ENCODE measurements at places on chromosomes 1 and 21.

- no peak for DNase-seq
Observed at GRCh38 chr1:205356440-205357139, at the start of gene KLHDC8A. TSS of gene KLHDC8A (minus strand) at chr1:205356922. CDS start at chr1:205343604, 13,318 bp downstream.

- DNase-seq: peak; percentile 43
Observed at GRCh38 chr1:28737307-28738132, 780 bp downstream of the YTHDF2 start.

- no peak for DNase-seq
Observed at GRCh38 chr1:202203238-202204039, 9.8 kb downstream of the LGR6 start.

DNA sequence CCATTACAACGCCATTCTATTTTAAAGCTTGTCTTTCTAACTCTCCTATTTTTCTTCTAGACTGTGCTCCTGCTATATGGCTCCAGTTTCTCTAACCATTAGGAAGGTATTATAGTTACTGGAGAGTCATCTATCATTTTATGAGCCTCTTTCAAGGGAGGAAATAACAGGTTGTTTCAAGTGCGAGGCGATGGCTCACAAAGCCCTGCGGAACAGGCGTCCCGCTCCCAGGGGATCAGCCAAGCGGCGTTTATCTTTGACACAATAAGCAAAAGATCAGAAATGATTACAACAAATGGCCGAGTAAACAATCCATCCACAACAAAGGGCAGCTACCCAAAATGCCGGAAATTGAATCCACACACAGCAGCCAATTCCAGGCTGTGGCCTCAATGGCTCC lies 249.5 kb upstream of the POU3F1 start:
- DNase-seq: no peak

DNA sequence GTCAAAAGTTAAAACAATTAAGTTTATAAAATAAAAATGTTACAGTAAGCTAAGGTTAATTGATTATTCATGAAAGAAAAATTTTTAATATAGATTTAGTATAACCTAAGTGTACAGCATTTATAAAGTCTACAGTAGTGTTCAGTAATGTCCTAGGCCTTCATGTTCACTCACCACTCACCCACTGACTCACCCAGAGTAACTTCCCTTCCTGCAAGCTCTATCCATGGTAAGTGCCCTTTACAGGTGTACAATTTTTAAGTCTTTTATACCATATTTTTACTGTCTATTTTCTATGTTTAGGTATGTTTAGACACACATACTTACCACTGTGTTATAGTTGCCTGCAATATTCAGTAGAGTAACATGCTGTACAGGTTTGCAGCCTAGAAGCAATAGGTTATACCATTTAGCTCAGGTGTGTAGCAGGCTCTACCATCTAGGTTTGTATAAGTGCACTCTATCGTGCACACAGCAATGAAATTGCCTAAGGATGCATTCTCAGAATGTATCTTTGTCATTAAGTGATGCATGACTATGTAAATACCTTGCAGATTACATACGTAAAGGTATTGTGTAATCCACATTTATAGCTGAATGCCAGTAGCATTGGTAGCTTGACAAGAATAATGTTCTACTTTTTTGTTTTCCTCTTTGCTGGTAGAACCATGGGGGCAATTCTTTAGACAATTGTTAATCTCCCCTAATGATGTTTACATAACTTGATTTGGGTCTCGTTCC lies 35.7 kb upstream of the GPR88 start:
- DNase-seq: no peak

- peak; percentile 31 for DNase-seq
Observed at GRCh38 chr1:160400223-160400645, at the start of gene VANGL2. TSS of gene VANGL2 (plus strand) at chr1:160400564. CDS start at chr1:160415838, 15,274 bp downstream.

DNA sequence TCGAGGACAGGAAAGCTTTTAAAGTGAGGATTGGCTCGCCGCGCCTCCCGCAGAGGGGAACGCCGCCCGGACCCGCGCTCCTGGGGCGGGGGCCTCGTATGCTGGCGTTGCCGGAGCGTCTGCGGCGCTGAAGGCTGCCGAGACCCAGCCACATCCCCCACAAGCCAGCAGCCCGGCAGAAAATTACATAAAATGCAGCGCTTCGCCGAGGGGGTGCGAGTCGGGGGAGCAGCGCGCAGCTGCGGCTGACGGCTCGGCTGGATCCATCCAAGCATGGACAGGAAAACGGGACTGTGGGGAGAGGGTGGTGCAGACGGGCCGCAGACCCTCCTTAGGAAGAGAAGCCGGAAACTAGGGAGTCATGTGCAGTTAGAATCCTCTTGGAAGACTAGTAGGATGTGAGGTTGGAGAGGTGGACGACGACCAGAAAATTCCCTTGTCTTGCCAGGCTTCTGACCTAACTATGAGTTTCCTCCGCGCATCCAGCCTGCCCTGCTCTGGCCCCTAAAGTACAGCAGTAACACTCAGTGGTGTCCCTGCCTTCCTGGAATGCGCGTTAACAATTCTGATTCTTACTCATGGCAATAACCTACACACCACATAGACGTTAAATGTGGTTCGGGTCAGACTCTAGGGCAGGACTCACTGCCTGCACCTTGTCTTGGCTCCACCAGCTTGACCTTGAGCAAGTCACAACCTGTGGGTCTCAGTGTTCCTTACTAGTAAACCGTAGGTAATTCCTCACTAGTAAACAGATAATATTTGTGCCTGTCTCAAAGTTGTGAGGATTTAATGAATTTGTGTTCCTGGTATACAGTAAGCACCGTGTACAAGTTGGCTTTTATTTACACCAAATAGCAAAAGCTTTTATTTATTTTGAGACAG lies 953 bp upstream of the BRWD1 start:
- DNase-seq: peak; percentile 68

DNA sequence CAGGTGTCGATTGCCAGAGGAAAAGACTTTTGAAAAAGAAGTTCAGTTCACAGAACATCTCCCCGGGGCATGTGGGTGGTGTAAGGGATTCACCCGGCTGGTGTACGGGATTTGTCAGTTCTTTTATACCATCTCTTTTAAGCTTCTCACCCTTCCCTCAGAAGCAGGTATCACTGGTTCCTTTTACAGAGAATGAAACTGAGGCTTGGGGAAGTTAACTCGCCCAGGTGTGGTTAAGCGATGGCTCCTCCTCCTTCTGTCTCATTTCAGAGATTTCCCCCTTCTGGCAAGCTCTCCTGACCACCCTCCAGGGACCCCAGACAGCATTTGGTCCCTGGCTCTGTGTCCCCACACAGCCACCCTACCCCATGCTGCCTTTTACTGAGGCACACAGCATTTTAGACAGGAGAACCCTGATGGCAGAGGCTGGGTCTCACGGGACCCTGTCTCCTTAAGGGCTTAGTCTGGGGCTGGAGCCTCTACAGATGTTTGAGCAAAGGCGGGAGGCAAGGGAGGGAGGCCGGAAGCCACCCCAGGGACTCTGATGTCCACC lies 2.8 kb upstream of the ECE1 start:
- peak; percentile 86 for DNase-seq

DNA sequence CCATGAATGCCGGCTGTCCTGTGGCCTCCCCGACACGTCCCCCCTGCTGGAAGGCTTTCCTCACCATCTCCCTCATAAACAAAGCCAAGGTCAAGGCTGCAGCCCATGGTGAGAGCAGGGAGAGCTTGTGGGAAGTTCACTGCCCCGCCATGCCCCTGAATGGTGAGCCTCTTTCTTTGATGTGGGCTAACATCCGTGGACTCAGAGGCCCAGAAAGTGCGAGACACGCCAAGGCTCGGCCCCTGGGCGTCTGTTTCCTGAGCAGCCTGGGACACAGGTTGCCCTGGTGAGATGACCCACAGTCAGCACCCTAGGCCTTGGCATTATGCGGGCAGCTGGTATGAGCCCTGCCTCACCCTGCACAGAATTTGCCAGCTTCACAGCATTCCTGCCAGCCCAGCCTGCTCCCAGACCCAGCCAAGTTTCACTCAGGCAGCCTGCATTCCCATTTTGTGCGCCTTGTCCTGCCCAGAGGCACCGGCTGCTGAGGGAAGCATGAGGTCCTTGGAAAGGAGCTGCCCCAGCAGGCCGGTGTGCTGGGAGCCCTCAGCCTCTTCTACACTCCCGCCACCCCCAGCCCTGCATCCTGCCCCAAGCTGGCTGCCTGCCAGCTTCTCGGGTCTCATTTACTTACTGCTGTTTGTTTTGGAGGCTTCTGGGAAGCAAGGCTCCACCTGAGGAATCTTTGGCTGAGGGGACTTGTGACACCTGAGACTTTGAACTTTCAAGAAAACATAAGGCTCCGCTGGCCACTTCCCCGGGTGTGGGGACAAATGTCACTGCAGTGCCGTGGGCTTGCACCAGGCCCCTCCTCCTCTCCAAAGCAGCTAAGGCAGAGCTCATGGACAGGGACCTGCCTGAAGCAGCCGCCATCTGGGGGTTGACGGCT lies 31.9 kb downstream of the NEK2 start:
- peak; percentile 49 for DNase-seq

DNA sequence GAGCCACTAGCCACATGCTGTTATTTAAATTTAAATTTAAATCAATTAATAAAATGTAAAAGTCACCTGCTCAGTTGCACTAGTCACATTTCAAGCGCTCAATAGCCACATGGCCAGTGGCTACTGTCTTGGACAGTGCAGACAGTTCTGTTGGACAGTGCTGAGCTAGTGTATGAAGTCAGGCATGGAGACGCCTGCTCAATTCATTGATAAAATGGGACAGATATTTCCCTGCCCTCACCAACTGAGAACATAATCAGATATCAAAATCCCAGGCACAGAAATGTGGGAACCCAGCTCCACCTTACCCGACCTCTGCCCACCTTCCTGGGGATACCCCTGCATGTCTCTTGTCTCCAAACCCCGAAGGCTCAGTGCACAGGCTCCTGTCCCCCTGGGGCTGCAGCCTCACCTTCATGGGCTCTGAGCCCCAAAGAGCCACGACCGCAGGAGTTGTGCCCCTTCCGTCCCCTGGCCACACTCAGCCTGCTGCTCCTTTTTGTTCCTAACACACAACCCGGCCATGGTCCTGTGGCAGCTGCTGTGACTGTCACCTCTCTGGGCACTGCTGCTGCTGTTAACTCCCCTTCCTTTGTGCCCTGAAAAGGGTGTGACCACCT lies 63.5 kb downstream of the TCP10L start:
- no peak for DNase-seq

DNA sequence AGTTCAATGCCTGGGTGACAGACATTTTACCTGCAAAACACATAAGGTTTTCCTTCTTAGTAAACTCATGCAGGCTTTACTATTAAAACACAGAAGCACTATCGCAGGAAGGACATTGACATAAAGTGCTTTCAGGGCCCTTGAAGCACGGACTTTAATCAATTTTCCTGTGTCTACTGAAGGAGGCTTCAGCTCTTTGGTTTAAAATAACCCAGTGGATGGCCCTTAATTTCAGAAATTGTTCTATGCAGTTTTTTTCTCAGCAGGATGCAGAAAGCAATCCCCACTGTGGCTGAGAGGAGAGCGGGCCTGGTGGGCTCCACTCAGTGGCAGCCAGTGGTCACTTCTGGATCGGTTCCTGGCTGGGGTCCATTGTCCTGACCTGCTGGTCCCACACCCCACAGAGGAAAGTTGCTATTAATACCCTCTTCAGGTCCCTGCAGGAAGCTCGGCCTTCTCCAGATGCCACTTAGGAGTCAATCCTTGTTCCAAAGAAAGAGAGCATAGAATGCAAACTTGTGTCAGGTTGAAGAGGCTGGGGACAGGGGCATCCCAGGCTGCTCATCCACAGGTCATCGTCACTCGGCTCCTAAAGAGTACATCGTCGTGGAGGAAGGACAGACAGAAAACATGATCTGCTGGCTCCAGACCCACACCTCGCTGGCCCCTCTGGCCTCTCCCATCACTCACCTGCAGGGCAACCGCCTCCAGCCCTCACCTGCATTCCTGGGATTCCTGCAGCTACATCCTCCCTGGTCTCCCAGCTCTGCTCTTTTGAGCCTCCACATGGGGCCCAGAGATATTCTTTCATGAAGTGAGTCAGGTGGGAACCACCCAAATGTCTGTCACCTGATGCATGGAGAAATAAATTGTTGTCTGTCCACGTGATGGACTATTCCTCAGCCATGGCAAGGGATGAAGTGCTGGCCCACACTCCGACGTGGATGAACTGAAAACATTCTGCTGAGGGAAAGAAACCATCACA lies 153.1 kb downstream of the PSMG1 start:
- no peak for DNase-seq

DNA sequence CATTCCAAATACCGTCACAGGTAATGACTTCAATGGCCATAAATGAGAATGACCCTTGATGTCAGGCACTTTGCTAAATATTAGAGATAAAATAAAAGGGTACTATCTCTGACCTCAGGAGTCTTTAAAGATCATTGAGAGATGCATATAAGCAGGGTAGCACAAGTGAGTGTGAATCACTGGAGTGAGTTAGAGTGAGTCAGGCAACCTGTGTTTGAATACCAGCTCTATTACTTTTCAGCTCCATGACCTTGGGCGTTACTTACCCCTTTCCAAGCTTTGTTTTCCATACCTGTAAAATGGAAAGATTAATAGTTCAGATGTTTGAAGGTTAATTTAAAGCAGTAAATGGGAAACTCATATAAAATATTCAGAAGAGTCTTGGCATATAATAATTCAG lies 1058.0 kb upstream of the ADGRL4 start:
- no peak for DNase-seq

- no peak for DNase-seq
Observed at GRCh38 chr1:185821612-185822385, 87.6 kb downstream of the HMCN1 start.

GRCh38 chr1:49436865-49437264 lies 586.9 kb downstream of the AGBL4 start:
- DNase-seq: no peak

DNA sequence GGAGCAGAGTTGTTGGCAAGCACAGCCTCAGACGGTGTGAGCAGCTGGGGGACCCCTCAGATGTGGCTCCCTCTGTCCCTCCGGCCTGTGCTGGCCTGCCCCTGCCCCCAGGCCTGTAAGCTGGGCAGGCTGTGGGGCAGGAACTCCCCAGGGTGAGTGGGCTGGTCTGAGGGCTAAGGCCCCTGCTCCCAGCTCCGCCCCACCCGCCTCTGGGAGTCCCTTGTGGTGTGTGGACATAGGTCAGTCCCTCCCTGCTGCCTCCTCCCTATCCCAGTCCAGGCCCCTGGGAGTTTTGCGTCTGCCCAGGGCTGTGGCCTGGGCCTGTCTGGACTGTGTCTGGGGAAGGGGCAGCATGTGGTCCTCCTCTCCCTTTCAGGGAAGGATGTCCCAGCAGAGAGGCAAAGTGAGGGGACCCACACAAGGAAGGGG lies 3.6 kb upstream of the VWA1 start:
- DNase-seq: no peak

DNA sequence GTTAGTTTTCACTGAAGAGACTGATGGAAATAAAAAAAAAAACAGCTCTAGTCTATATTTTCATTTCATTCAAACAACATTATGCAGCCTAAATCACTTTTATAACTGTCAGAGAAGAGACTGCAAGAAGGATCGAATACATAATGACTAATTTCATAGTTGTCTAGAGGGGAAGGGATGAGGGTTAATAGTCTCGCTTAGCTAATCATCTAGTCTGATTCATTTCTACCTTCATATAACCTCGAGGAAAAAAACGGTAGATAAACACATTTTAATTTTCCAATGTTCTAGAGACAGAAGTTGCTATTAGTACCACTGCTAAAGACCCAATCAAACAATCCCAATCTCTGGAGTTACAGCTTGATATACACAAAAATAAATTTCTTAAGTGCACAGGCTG lies 3.5 kb downstream of the FUBP1 start:
- DNase-seq: no peak

GRCh38 chr1:116586741-116587143 lies 15.9 kb upstream of the CD58 start:
- no peak for DNase-seq

Data from activated naive CD4-positive, alpha-beta T cell treated with anti-CD3 and anti-CD28 coated beads for 36 hours (primary cell).